ENCODE measurements at places on chromosomes 5 and 9.

DNA sequence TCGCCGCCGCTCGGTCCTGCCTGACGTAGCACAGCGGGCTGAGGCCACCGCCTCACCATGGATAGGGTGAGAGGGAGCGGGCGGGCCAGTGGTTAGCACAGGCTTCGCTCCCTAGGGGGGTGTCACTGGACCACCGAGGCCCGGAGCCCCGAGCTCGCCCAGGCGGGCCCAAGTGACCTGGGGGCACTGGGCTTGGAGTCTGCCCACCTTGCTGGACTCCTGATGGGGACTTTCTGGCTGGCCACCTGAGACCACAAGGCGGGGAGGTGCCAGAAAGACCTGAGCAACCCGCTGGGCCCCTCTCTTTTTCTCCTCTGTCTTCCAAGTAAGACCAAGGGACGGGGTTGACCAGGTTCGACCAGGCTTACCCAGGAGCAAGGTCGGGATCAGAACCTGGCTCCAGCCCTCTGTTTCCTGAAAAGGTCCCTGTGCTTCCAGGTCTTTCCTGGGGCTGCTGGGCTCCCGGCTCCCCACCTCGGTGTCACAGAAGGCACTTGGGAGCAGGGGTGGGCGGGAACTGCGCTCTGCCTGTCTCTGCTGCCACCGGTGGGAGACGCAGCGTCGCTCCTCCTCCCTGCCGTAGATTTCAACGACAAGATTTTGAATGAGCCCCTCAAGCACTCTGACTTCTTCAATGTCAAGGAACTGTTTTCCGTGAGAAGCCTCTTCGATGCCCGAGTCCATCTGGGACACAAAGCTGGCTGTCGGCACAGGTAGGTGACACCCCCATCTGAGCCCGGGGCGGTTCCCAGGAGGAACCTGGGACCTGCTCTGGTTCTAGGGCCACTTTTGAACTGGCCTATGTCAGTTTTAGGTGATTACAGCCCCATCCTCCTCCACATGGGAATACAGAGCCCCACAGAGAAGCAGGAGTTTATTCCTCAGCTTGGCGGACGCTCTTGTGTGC lies 1.0 kb downstream of the MRPS2 start:
- no peak for DNase-seq

DNA sequence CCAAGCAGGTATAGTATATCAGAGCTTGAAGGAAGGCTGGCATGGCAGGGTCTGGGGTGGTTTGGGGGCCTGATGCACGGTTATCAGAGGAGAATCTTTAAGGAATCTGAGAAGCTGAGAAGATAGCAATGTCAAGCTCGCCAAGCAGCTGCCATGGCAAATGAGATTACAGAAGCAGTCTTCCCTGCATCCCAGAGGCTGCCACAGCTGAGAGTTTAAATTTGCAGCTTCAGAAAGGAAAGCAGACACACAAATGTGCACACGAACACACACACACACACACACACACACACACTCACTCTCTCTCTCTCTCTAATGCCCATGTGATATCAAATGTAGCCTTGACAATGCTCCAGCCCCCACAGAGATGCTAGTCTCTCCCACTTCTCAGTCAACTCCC lies 79.0 kb upstream of the TNC start:
- DNase-seq, result no peak

DNA sequence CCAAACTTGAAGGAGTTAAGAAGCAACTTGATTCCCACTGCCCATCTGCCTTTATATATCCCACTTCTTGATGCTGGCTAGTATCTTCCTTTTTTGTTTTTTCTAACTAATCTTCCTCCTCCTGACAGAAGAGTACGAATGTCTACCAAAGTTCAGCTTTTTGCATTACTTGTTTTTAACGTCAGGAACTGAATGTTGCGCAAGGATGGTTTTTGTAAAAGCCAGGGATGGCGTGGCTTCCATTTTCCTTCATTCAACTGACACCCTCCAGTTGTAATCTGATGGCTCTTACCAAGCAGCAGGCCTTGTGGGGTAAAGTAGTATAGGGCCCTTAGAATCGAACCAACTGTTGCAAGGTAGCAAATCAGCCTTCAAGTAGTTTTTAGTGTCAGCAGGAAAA lies 70.8 kb upstream of the GPR151 start:
- no peak for DNase-seq

GRCh38 chr5:150286820-150287219 lies 2.8 kb downstream of the CAMK2A start:
- no peak for DNase-seq

GRCh38 chr5:52491818-52492217 lies 295.9 kb upstream of the ITGA1 start:
- no peak for DNase-seq

GRCh38 chr5:154071799-154072413 lies 33.1 kb downstream of the MFAP3 start:
- DNase-seq, result no peak

- DNase-seq, result no peak
Observed at GRCh38 chr5:76717222-76718083, 1.5 kb downstream of the F2R start.

DNA sequence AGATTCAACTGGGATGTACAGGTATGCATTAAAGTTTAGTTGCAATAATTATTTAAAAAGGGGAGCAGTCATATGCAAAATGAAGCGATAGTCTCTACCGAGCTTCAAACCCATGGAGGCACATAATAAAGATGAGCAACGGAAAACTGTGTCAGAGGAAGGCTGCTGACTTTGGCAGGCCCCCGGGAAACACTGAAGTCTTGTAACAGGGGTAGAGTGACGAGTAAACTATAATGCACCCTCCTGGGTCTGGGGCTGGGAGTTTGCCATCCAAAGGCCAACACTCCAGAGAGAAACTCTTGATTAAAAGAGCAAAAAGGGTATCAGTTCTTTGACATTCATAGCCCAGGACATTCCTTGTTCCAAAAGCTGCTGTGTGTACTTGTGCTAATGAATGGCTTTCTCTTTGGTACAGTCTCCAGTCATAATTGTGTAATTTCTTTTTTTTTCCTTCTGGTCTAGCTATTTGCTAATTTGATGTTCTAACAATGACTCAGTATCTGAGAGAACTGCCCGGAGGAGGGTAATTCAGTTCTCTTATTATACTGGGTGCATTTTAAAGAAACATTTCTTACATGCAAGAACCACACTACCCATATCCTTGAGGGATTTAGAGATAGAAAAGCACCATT lies 59.2 kb downstream of the TNC start:
- no peak for DNase-seq

DNA sequence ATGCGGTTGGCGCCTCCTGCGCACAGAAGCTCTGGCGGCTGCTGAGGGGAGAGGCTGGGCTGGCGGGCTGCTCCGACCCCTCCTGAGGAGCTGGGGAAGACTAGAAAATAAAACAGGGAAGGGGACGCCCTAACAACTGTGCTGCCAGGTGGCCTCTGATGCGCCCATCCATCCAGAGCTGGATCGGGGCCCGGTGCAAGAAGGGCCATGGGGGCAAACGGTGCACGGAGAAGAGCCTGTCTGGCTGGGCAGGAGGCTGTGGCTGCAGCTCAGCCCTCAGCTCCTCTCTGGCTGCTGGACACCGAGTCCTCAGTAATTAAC lies 21.0 kb upstream of the MRNIP start:
- no peak for DNase-seq

DNA sequence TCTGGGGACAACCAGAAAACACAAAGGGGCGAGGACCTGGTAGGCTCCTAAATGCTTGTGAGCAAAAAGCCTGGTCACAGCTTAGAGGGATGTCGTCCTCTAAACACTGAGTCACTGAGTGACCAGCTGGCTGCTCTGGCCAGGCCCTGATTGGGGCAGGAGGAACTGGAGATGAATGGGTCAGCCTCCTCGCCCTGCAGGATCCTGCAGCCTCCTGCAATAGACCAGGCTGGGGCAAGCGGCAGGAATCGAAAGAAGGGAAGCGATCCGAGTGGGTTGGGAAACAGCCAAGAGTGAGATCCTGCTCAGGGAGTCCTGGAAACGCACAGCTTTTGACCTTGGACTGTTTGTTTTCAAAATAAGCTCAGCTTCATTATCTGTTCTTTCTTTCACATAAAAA lies 34.1 kb upstream of the MSX2 start:
- no peak for DNase-seq

GRCh38 chr9:129886226-129887174 lies 51.2 kb downstream of the USP20 start:
- DNase-seq, result peak; percentile 69

DNA sequence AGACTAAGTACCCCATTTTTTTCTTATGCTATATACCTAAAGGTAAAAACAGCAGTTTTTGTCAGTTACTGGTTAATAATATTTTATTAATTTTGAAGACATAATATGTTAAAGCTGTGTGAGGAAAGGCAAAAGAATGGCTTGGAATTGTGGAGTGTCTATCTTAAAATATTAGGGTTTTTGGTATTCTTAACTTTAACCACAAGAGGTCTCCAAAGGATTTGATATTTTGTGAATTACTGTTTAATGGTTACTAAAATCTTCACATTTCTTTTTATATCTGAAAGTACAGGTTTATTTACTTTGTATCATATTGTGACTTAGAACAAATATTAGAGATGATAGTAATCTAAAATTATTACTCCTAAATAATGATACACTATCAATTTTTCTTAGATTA lies 32.0 kb upstream of the DHFR start:
- DNase-seq, result no peak

DNA sequence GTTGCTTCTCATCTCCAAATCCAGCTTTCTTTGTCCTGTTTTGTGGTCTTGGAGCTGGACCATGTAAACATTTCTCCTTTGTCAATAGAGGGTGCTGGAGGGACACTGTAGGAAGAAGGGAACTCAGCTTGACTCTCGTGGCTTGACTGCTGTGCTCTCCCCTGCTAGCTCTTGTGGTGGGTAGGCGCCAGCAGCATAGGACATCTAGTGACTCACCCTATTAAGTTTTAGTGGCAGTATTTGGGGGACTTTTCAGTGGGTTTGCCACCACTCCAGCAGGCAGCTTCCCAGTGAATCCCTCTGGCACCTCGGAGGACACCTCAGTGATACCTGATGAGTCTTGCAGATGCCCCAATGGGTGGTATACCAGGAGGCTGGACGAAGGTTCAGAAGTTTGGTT lies 97.8 kb downstream of the TSSK1B start:
- no peak for DNase-seq

GRCh38 chr5:66779528-66779927 lies 183.3 kb downstream of the MAST4 start:
- DNase-seq, result no peak

- no peak for DNase-seq
Observed at GRCh38 chr9:89661391-89661949, 56.7 kb downstream of the GADD45G start.

GRCh38 chr9:11542781-11543180 lies 930.0 kb upstream of the PTPRD start:
- DNase-seq, result no peak

- peak; percentile 20 for DNase-seq
Observed at GRCh38 chr5:7745882-7746610, 104.9 kb downstream of the CFAP90 start.

- no peak for DNase-seq
Observed at GRCh38 chr5:141343242-141343952, at the start of gene PCDHGA3. TSS of gene PCDHGA3 (plus strand) at chr5:141343829. CDS start at chr5:141344034, 205 bp downstream.
